ENCODE measurements at places on chromosomes 3 and 15. TPM values are rescaled to one million over a fixed set of nuclear protein-coding genes. Genes with fewer than 3 reads are reported as not detected.

DNA sequence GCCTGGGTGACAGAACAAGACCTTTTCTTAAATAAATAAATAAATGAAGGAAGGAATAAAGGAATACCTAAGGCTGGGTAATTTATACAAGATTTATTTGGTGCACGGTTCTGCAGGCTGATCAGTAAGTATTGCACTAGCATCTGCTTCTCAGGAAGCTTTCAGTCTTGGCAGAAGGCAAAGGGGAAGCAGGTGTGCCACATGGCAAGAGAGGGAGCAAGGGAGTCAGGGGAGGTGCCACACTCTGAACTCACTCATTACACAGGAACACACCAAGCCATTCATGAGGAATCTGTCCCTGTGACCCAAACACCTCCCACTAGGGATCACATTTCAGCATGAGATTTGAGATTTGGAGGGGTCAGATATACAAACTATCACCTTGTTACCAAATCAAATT, 56.4 kb downstream of the PRKCI start:
- DNase-seq, result no peak

DNA sequence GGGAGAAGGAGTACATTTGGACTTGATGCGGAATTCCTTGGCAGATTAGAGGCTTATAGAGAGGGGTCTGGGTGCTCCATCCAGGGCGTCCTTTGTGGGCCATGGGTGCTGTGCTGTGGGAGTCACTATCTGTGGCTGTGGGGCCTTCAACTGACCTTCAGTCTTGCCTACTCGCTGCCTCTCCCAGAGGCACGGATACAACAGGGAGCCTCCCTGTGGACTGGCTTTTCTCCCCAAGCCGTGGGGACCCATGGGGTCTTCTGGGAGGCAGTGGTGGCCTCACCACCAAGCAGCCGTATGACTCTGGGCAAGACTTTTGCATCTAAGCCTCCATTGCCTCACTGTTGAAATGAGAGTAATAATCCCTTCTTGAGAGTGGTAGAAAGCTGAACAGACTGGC, 83.9 kb downstream of the PDCD6IP start:
- DNase-seq, result no peak

- no peak for DNase-seq
Measured at GRCh38 chr3:73213896-73214295, 152.4 kb downstream of the EBLN2 start.

DNA sequence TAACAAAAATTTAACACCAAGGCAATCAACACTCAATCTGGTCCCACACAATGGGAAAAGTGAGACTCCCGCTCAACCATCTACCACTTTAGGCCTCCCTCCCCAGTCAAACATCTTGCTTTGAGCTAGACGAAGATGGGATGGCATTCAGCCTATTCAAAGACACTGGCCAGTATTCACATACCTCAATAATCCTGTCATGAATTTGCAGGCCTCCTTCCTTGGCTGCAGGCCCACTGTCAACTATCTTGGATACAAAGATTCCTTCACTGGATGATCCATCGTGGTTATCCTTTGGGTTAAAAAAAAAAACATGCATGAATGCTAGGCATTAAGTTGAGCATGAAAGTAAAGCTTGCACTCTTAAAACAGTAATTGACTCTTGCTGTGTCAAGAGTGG, 22.6 kb downstream of the PDZRN3 start:
- no peak for DNase-seq

DNA sequence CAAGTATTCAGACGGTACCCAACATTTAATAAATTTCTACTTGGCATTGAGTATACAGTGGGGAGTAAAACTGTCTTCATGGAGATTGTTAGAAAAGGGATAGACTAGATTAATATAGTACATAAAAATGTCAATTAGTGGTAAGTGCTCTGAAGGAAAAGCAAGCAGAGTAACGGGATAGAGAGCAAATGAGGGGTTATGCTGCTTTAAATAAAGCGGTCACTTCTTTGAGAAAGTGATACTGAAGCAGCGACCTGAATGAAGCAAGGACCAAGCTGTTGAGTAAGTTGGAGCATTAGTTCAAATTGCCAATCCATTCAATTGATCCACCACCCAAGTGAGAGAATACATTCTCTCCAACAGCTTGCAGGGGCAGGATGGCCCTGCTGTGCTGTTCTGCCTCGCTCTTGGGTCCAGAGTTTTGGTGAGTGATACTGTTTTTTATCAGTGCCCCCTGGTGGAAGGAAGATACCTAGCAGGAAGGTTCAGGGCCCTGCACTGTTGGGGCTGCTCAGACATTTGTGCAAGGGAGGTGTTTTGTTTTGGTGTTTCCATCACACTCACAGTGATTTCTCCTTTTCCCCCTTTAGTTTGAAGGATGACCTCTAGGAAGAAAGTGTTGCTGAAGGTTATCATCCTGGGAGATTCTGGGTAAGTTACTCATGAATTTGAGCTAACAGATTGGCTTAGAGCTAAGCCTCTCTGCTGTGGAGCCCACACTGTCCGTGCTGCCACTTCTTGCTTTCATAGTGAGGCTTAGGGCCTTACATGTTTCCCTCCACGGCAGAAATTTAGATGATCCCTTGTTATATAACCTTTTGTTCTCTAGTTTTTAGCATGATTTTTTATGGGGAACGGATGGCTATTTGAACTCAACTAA, 69.0 kb downstream of the RAB7A start:
- peak; percentile 50 for DNase-seq

The XYLB gene
- 5.6 TPM for total RNA-seq

DNA sequence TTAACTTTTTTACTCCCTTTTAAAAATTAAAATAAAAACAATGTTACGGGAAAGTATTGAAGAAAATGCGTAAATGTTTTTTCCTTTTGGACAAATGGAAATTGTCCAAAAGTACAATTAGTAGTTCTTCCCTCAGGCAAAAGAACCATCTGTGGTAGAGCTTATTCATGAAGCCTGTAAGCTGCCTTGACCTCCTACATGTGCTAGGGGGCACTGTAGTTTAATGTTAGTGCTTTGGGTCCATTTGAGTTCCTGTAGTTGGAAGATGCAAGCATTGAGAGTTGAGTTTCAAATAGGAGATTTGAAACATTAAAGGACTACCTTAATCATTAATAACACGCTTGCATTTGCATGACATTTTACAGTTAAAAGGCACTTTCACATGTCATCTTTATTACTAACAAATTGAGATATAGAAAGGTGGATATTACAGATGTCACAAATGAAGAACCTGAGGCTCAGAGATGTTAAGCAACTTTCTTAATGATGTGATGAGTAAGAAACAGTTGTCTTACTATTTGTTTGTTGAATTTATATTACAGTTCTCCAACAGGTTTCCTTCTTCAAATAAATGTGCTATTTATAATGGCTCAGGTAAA, 1.8 kb upstream of the ZNF385D start:
- DNase-seq, result no peak

The TF gene
- total RNA-seq, result 1.5 TPM

DNA sequence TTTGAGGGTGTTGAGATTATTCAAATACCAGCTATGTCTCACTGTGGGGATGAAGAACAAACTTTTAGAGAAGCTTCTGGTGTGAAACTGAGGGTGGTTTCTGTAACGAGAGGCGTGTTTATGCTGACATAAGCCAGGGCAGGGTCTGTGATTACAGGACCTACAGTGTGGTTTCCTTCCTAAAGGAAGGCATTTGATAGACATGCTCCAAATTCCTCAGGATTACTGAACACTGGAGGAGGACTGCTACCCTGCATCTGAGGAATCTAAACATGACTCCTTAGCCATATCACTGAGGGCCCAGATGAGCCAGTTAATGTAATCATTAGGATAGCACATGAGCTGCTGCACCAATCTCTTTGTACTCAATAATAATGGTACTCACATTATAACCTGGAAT, 328.4 kb upstream of the UMPS start:
- no peak for DNase-seq

DNA sequence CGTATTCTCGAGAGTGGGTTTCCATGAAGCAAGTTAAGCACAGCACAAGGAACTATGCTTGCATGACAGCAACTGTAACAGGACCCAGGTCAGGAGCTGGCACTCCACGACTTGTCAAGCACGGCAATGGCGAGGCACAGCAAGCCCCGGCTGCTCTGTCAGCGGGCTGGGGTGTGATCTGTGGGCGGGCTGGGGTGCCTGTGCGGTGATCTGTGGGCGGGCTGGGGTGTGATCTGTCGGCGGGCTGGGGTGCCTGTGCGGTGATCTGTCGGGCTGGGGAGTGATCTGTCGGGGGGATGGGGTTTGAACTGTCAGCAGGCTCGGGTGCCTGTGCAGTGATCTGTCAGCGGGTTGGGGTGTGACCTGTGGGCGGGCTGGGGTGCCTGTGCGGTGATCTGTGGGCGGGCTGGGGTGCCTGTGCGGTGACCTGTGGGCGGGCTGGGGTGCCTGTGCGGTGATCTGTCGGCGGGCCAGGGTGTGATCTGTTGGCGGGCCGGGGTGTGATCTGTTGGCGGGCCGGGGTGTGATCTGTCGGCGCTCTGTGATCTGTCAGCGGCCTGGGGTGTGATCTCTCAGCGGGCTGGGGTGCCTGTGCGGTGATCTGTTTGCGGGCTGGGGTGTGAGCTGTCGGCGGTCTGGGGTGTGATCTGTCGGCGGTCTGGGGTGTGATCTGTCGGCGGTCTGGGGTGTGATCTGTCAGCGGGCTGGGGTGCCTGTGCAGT, 205.7 kb downstream of the XXYLT1 start:
- DNase-seq, result no peak

The LIPH gene
- 0.69 TPM for total RNA-seq

GRCh38 chr3:189967254-189967865, 153.3 kb downstream of the P3H2 start:
- DNase-seq, result no peak

DNA sequence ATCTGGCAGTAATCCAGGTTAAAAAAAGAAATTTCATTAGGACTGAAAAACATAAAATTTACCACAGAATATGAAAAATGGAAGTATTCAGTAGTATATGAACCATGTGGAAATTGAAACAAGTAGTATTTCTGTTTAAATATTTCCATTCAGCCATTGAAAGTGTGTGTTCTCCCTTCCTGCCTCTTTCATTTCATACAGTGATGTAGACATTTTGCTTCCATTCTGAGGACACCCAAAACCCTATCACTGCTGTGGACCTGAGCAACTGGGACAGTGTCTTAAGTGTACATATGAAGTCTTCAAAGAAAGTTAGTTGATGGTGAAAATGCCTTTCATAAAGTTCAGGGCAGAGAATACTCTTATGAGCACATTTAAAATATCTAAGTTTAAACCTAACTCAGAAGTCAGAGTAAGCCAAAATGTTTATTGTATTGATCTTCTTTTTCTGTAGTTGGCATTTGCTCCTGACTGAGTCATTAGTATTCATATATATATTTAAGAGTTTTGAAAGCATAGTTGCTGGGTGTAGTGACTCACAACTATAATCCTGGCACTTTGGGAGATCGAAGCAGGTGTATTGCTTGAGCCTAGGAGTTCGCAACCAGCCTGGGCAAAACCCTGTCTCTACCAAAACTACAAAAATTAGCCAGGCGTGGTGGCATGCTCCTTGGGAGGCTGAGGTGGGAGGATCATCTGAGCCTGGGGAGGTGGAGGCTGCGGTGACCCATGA, 198.8 kb downstream of the KLHL25 start:
- no peak for DNase-seq
